ENCODE measurements at places on chromosomes 12 and 14.
A peak's percentile ranks its signal among the peaks of the same experiment; 100 is the strongest.

DNA sequence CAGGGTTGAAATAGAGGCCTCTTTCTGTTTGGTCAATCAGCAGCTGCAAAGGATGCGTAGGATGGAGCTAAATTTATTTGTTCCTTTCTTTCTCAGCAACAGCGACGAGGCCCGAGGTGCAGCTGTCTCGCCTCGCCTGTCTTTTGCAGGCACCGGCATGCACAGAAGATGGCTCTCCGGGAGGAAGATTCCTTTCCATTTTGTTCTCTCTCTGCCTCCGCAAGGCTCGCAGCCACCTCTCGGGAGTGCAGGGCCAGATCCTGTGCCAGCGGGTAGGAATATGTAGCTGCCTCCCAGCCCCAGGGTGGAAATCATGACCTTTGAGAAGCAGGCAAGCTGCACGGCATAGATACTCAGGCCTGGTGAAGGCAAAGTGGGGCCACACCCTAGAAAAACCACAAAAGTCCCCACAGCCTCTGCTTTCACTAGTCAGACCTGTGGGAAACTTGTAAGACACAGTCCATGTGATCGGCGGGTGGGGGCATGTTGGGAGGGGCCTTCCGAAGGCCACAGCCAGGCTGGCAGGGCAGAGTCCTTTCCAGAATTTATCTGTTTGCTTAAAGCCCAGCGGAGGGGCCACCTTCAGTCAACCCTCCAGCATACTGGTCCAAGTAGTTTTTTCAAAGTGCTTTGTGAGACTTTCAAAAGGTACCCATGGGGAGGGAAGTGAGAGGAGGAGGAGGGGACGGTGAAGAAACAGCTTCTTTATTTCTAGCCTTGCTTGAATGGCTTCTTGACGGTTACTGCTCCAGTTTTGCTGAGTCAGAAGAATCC lies at the start of gene MAP1LC3B2:
Gene MAP1LC3B2, plus strand, starts transcription at position 220 of the 774 bp plus-strand sequence. CDS start 16,562 bp downstream, outside the sequence.
- peak; percentile 73 for DNase-seq

DNA sequence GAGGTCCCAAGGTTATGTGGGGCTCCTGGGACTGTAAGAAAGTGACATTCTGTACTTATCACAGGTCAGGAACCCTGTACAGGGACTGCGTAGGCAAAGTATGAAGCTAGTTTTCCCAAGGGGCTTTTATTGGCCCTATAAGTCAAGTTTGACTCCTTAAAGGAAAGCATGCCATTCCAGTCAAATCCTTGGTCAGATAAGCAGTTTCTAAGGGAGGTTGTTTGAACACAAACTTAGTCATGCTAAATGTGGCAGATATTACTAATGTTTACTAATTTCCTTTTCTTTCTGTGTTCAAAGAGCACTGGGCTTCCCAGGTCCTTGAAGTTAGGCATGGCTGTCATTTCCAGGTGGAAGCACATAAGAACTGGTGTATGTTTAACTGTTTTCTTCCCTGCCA lies 472.4 kb downstream of the ATP23 start:
- DNase-seq: peak; percentile 52

DNA sequence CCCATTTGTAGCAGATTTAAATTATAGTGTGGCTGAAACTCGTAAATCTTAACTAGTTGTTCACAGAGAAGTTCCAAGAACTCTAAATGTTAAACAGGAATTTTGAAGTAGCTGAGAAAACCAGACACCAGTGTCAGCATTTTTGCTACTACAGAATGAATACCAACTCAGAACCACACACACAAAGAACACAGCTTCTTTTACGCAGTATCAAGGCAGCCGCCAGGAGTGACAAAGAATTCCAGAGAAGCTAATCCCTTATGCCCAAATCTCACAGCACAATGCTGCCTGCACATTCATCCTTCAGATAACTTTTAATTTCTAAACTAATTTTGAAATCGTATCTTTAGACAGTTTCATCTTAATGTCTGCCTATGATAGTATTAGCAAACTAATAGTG lies 37.4 kb downstream of the SLC6A15 start:
- no peak for DNase-seq

DNA sequence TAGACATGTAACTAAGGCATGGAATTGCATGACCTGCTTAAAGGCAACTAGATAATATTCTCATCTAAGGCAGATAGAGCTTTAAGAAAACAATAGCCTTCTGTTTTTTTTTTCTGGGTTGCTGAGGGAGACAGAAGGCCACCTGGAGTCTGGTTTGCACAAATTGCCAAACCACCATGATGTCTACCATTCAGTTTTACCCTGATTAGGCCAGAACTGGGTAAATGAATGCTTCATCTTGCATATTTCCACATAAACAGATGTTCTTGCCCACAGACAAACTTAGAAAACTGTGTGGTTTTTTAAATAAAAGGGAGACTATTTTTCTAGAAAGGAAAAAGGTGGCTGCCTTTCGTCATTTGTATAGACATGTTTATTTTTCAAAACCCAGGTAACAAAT lies 278.7 kb upstream of the PRICKLE1 start:
- peak; percentile 27 for DNase-seq

DNA sequence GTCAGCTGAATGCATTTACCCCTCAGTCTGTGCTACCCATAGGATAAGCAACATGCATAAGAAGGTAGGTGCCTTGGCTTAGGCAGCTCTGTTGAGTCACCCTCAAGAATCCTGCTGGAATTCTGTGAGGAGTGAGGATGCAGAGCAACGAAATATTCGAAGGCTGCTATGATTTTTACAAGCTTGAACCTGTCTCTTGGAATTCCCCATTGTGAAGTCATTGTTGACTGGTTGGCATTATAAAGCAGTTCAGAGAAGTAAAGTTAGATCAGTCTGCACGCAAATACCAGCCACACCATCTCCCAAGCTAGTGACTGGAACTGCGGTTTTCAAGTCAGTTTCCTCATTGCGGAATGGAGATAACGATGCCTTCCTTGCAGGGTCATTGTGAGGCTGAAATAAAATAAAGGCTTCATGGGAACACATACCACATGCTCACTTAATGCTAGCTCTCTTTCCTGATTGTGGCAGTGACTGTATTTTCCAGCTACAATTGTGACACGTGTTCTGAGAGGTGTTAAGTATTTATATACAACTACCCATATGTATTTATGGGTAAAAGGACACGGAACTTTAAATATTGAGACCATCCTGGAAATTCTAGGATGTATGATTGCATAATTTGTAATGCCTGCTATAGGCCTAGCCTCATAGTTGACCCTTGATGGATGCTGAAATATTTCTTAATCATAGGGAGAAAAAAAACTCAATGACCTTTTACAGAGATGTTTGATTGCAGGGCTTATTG lies 96.7 kb downstream of the ETV6 start:
- DNase-seq: peak; percentile 57

DNA sequence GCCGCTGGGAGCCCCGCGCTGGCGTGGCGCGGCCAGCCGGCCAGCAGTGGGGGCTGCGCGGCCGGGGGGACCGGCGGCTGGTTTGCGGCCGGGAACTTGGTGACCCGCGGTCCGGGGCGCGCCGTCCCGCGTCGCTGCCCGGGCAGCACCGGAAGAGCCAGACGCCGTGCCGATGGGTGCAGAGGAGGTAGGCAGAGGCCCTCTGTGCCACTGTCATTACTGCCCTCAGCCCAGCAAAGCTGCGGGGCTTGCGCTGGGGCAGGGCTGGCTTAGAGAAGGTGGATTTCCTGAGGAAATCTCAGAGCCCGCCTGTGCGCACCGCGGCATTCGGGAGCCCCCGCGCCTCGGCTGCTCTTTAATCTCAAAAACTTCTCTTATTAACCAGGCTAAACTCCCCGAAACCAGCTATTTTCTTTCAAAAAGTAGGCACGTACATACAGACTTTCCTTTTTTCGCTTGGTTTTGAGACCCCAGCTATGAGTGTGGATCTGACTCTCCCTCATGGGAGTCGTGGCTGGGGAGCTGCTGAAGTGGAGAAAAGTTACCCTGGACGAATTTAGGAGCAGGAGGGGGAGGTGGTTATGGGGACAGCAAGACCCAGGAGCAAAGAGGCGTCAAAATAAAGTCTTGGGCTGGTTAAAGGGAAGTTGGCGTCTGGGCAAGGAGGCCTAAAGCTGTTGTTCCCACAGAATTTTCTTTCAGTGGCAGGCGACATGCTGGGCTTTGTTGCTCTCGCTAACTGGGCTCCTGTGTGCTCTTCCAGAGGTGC lies 802 bp downstream of the SUSD6 start:
- DNase-seq: no peak

- no peak for DNase-seq
Measured at GRCh38 chr14:79021766-79022165, 851.6 kb downstream of the NRXN3 start.

GRCh38 chr12:67362526-67362925 lies 93.4 kb downstream of the CAND1 start:
- DNase-seq: no peak

- DNase-seq: no peak
Measured at GRCh38 chr14:99322731-99323599, 51.0 kb upstream of the BCL11B start.

DNA sequence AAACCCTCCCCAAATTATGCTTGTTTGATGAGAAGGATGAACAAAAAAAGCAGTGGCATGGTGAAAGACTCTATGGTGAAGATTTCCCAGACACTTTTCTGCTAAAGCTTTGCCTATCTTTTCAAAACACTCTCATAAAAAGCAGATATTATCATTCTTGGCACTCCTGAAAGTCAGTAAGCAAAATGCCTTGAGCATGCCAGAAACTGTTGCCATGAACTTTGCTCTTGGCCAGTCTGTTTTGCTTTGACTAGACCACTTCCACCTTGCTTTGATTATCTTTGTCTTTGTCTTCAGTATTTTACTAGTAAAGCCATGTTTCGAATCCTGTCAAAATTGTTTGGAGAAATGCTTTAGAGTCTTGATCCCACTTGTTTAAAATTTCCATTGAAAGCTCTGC lies 110.4 kb downstream of the CNTN1 start:
- no peak for DNase-seq

GRCh38 chr14:73176685-73177084 lies 40.4 kb downstream of the PSEN1 start:
- no peak for DNase-seq

DNA sequence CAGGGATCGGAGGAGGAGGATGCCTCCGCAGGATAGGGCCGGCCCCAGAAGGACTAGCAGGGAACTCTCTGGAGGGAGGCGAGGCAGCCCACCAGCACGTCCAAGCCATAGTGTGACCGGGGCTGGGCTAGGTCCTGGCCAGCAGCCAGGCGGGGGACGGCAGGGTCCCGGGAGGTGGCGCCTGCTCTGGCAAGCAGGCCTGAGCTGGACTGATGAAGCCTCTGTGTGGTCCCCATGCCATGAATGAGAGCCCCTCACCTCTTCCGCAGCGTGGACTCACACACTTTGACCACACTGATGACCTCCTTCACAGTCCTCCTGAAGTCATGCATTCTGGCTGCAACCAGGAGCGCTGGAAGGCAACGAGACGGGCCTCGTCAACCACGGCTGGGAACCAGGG lies 19.8 kb upstream of the BTBD6 start:
- no peak for DNase-seq

Data from fibroblast of skin of abdomen (primary cell).